Stimulated activated CD4-positive, alpha-beta T cell treated with anti-CD3 and anti-CD28 coated beads, Interleukin-1b, Interleukin-23, amount 100 ng/mL, for 48 hours (primary cell): ENCODE measurements at places on chromosomes 1 and 21.

GRCh38 chr1:18021242-18021641 is 86.4 kb upstream of the IGSF21 start:
- DNase-seq = no peak

- no peak for DNase-seq
Measured at GRCh38 chr1:15233689-15234088, 13.3 kb upstream of the FHAD1 start.

DNA sequence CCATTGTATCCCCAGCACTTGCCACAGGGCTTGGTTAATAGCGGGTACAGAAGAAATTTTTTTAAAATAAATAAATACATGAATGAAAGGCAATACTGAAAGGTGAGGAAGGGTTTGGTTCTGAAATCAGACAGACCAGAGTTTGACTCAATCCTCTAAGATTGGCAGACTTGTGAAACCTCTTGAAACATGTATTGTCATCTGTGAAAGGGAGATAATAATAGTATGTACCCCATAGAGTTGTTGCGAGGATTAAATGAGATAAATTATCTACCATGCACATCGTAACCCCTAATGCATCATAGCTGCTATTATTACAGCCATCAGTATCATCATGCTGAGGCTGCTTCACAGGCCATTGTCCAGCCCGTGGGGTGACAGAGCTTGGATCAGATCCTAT is 41.4 kb downstream of the S1PR1 start:
- DNase-seq = no peak

- DNase-seq = no peak
Measured at GRCh38 chr1:108780937-108781574, 34.6 kb downstream of the STXBP3 start.

DNA sequence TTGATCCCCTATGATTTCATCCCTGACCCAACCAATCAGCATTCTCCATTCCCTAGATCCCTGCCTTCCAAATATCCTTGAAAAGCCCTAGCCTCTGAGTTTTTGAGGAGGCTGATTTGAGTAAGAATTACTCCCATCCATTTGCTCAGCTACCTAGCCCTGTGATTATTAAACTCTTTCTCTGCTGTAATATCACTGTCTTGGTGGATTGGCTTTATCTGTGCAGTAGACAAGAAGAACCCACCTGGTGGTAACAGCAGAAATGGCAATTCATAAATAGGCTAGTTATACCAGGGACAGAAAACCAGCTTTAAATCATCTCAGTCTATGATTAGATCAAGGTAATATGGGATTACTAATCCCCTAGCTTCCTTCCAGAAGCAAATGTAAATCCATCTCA is 13.0 kb downstream of the IL20 start:
- no peak for DNase-seq

GRCh38 chr1:229286099-229286766 is 15.3 kb downstream of the RAB4A start:
- no peak for DNase-seq
